Stimulated activated CD4-positive, alpha-beta T cell treated with anti-CD3 and anti-CD28 coated beads, TNF-alpha, amount 100 ng/mL, for 24 hours (primary cell): ENCODE measurements at places on chromosomes 7 and 10.

DNA sequence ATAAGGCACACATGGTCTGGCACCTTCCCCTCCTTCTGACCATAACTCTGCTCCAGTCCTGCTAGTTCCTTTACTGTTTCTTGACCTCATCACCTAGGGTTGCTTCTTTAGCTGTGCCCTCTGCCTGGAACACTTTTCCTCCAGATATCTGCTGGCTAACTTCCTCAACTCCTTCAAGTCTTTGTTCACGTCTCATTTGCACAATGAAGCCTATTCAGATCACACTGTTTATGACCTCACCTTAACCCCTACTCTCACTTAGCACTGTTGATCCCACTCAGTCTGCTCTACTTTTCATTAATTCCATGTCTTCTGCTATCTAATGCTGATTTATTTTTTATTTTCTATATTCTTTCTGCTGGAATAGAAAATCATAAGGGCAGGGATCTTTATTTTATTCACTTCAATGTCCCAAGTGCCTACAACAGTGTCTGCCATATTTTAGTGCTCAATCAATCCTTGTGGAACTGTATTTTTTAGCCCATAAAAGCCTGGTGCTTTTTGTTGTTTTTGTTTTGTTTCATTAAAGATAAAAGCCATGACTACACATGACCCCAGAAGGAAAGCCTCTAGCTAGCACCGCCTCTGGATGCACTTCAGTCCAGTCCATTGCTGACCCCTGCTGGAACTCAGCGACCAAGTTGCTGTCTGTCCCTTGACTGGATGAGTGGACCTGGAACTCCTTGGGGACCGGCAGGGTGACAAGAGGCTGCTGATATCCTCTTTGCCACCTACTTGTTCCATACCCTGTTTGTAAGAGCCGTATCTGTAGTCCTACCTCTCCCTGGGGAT, 12.3 kb downstream of the KLF14 start:
- no peak for DNase-seq

GRCh38 chr7:122310119-122311021, 5.8 kb upstream of the FEZF1 start:
- DNase-seq: no peak

- no peak for DNase-seq
These were observed 3.6 kb downstream of the SMARCD3 start for GRCh38 chr7:151244841-151245346.

DNA sequence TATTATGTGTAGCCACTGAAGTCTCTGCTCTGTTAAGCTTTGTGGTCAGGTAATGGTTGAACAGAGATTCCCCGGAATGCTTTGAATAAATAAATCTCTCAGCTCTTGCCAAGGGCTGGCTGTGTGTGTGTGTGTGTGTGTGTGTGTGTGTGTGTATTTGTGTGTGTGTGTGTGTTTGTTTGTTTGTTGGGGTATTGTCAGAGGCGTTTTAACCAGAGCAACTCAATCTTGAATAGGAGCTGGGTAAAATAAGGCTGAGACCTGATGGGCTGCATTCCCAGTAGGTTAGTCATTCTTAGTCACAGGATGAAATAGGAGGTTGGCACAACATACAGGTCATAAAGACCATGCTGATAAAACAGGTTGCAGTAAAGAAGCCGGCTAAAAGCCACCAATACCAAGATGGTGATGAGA, 256.2 kb upstream of the CACNA2D1 start:
- DNase-seq: no peak

GRCh38 chr7:47670729-47671128, 88.8 kb upstream of the TNS3 start:
- DNase-seq: no peak

GRCh38 chr10:77001206-77001605, 636.4 kb downstream of the KCNMA1 start:
- DNase-seq: no peak

GRCh38 chr10:132708936-132709335, 77.0 kb downstream of the NKX6-2 start:
- no peak for DNase-seq
